ENCODE measurements at places on chromosomes 6 and 20.

DNA sequence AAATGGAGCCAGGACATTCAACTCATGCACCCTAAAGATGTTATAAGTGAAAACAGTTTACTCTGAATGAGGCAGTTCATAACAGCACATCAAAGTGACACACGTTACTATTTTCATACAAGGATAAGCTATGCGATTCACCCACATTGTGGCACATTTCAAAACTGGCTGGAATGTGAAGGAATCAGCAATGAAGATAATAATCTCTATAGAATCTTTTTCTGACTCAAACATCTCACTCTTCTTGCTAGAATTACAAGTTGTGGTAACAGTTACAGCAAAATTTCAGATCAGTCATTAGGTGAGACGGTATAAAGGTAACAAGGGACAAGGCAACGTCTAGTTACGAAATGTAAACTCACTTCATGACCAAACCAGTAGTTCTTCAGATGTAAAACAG lies 17.5 kb downstream of the TMEM244 start:
- peak; percentile 27 for DNase-seq

DNA sequence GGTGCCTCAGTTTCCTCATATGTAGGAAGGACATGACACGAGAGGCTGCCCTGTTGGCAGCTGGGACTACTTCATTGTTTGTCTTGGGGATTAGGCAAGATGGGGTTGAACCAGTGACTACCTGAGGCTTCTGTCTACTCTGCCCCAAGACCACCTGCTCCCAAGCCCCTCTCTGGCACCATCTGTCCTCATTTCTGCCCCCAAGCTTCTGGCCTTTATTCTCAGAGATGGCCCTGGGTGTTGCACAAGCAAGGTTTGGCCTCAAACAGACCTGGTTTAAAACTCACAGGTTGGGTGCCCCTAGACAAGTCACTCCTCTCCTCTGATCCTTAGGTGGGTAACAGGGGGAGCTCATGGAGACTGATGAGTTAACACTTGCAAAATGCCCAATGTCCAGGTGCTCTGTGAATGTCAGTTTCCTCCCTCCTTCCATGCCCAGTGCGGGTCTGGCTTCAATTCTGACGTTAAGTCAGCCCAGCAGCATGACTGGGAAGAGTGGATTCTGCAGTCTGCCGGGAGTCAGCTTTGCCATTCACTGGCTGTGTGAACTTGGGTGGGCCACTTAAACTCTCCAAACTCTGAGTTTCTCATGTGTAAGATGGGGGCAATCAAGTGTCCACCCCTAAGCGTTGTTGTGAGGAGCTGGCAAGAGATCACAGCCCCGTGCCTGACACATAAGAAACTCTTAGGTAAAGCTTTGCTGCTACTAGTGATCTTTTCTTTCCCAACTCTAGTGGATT lies 84.5 kb upstream of the TOX2 start:
- no peak for DNase-seq

- DNase-seq = peak; percentile 97
Measured at GRCh38 chr6:137240168-137240567, 21.0 kb upstream of the IFNGR1 start.

DNA sequence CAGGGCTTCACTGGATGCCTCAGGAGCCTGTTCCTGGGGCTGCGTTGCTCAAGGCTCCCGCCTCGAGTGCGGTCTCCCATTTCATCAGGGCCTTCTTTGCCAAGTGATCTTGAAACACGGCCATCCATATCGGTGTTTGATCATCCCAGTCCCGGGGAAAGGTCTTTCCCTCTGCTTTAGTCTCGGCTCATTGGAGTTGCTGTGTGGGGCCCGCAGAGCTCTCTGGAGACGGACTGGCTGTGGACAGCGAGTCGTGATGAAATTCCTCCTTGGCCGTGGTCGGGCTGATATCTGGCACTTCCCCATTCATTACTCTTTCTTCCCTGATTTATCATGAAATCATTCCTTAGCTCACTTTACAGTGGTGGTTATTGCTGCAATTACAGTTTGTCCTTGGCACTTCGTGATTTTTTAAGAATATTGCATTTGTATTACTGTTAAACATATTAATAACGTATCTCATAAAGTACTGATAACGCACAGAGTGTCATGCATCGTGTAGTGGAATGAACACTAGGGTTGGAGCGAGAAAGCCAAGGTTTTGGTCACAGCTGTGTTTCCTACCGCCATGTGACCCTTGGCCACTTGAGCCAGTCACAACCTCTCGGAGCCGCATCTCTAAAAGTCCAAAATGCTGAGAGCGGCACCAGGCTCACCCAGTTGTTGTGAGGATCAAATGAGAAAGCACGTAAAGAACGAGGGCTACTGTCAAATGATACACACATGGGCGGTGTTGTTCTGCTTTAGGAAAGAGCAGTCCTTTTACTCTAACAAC lies 71.8 kb downstream of the MTHFD1L start:
- peak; percentile 35 for DNase-seq

DNA sequence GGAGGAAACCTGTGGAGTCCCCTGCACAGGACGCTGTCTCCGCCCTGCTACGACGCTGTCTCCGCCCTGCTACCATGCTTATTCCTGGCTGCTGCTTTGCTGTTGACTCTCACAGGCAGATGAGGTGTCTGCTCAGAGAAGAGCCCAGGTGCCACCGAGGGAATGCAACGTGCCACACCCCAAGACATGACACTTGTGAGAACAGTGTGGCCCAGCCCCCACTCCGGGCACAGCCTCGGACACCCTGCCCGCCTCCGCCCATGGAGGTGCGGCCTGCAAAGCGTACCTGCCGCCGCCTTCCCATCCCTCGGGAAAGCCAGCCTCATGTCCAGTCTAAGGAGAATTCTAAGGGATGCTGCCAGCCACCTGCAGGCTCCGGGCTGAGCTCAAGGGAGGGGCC lies 15.6 kb upstream of the MRGBP start:
- DNase-seq = no peak

DNA sequence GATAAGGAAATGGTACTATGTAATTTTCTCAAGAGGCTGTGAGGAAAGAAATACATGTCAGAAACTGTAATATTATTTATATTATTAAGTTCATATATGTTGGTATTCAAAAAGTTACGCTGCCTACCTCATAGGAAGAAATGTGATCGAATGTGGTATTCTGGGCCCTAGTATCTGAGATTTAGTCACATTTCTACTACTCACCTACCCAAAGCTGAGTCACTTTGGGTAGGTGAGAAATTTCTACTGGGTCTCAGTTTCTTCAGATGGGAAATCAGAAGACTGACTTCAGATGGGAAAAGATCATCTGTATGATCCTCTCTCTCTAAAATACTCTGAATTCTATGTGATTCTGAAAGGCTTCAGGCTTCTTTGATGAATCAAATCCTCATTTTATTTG lies 411.0 kb downstream of the SYNE1 start:
- no peak for DNase-seq

All from fibroblast of lung (primary cell).